ENCODE measurements at places on chromosomes 4 and X.

DNA sequence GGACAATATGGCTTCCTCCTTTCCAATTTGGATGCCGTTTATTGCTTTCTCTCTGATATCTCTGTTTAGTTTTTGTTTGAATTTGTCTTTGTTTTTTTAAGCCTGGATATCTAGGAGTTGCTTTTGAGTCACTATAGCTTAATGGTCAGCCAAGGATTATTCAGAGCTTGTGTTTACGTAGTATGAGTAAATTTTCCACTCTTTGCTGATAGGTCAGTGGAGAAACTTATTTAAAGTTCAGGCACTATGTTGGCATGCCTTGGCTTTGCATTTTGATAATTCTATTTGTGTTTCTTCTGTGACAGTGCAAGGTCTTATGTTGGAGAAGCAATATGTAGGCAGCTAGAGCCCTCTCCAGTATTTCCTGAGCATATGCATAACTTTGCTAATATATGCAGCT, 315.2 kb downstream of the GRID2 start:
- no peak for DNase-seq

GRCh38 chr4:144356941-144357381, 216.4 kb upstream of the GYPA start:
- DNase-seq, result no peak

GRCh38 chr4:27057053-27057452, 196.4 kb downstream of the STIM2 start:
- DNase-seq, result no peak

GRCh38 chr4:73679836-73680235, 59.6 kb upstream of the RASSF6 start:
- DNase-seq, result no peak

GRCh38 chr4:85669992-85670548, 195.1 kb downstream of the ARHGAP24 start:
- no peak for DNase-seq

DNA sequence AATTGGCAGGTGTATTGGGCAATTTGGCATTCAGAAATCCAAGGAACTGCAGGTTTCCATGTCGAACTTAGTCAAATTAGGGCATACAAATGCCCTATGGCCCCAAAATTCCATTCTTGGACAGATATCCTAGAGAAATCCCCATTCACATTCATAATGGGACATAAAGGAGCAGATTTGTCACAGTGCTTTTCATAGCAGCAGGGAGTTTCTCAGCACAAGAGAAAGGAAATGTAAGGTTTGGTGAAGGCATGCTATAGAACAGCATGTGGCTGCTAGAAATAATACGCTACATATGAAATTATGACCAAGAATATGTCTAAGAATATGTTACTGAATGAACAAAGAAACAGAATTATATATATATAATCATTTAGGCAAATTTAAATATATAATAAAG, 437.5 kb upstream of the BOD1L1 start:
- no peak for DNase-seq

- DNase-seq, result no peak
Measured at GRCh38 chr4:148007314-148007760, 275.4 kb downstream of the ARHGAP10 start.

- DNase-seq, result no peak
Measured at GRCh38 chrX:153495362-153495751, 577 bp downstream of the BGN start.

DNA sequence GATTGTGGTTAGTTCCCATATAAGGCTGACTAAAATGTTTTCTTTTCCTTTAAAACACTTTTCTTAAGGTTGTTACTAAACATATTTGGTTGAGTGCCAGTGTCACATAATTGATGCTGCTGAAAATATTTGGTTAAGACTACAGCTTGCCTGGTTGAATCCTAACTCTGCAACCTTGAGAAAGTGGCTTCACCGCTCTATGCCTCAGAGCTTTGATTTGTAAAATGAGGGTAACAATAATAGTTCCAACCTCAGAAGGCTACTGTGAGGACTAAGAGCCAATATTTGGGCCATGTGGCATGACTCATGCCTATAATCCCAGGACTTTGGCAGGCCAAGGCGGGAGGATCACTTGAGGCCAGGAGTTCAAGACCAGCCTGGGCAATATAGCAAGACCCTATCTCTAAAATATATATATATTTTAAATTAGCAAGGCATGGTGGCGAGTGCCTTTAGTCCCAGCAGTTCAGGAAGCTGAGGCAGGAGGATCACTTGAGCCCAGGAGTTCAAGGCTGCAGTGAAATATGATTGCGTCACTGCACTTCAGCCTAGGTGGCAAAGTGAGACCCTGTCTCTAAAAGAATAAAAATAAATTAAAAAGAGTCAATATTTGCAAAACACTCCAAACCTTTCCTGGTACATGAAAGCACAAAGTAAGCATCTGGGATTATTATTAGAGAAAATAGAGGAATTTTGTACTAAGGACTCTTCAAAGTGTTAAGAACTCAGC, 7.1 kb upstream of the NEIL3 start:
- no peak for DNase-seq

DNA sequence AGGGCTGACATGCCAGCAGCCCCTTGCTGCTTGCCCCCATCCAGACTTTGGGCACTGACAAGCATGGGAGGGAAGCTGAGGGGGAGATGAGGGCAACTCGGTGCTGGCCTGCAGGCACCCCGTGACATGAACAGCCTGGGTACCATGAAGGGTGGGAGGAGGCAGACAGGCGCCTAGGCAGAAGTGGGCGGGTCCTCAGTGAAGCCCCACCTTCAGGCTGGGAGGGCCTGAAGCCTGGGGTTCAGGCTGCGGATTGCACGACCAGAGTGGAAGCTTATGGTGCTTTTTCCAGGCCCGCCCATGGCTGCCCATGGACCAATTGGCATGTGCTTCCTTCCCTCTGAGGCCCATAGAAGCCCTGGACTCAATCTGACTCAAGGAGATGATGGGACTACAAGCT, 354.1 kb downstream of the GRIA2 start:
- DNase-seq, result no peak

GRCh38 chrX:7086384-7086783, 61.1 kb upstream of the STS start:
- DNase-seq, result no peak

DNA sequence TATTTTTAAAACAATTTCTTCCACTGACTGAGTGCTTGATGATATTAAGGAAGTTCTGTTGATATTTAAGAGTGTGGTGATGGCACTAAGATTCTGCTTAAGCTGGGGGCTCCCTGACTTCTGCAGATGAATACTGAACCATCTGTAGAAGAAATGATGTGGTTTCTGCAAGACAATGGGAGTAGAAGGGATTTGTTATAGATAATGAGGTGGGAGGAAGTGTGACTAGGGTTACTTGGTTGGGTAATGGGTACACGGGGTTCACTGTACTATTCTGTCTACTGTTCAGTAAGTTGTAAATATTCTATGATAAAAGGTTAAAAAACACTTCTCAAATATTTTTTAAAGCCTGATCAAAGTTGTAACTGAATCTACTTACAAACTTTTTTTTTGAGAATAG, 60.9 kb upstream of the TXK start:
- DNase-seq, result no peak
